ENCODE measurements at places on chromosomes 4 and X. TPM values are rescaled to one million over a fixed set of nuclear protein-coding genes. Genes with fewer than 3 reads are reported as not detected.

Gene GYPA
- total RNA-seq = not detected

Gene NPFFR2
- not detected for total RNA-seq

Gene DAPP1
- total RNA-seq = 1.3 TPM

Gene CCNA2
- total RNA-seq = 4.0 TPM

Gene SCOC
- total RNA-seq = 41.1 TPM

Gene P2RY8
- 2.0 TPM for total RNA-seq

Gene IQCM
- 3.0 TPM for total RNA-seq

Gene MID1
- 48.4 TPM for total RNA-seq

Gene CTAG1A
- total RNA-seq = not detected

Gene GAGE12J
- total RNA-seq = not detected

Gene FATE1
- total RNA-seq = not detected

Gene NPY1R
- 2.8 TPM for total RNA-seq

Gene XAGE1A
- not detected for total RNA-seq

Gene SYP
- 14.5 TPM for total RNA-seq

Gene RASL11B
- total RNA-seq = 0.76 TPM

Gene FANCB
- 1.3 TPM for total RNA-seq

Gene USP9X
- total RNA-seq = 72.1 TPM

Gene IL2
- not detected for total RNA-seq

Gene TCEAL9
- total RNA-seq = 20.9 TPM

Gene SORCS2
- 3.1 TPM for total RNA-seq

Gene LPAR4
- 0.60 TPM for total RNA-seq

Gene GUCY1B1
- 6.2 TPM for total RNA-seq

Gene TRO
- total RNA-seq = 7.2 TPM

Gene IL2RG
- total RNA-seq = 27.7 TPM

Gene HELT
- not detected for total RNA-seq

Gene EFHC2
- total RNA-seq = 3.0 TPM

Gene VEGFD
- total RNA-seq = 1.6 TPM
